Thoracic aorta (tissue), 2 donors: ENCODE measurements at places on chromosomes 5 and 9. TPM values are rescaled to one million over a fixed set of nuclear protein-coding genes. Genes with fewer than 3 reads are reported as not detected.

The PCDHGB1 gene
- 6.8 TPM for total RNA-seq

The MTREX gene
- total RNA-seq, result 61.6 TPM

The GCNT4 gene
- total RNA-seq, result 3.5 TPM

The ADCY2 gene
- total RNA-seq, result 14.8 TPM

The DND1 gene
- 0.54 TPM for total RNA-seq

The APBA1 gene
- total RNA-seq, result 6.8 TPM

The MED22 gene
- 51.2 TPM for total RNA-seq

The SFXN1 gene
- 22.9 TPM for total RNA-seq

The NEUROG1 gene
- total RNA-seq, result not detected

The BARHL1 gene
- total RNA-seq, result not detected

The EIF4EBP3 gene
- total RNA-seq, result not detected

The SUB1 gene
- 91.1 TPM for total RNA-seq

The FSTL4 gene
- total RNA-seq, result not detected

The EXOSC2 gene
- total RNA-seq, result 33.3 TPM

The PCDHGA6 gene
- total RNA-seq, result 13.1 TPM

The PCDHGA11 gene
- total RNA-seq, result 10.4 TPM

The C9orf50 gene
- total RNA-seq, result not detected

The PDLIM4 gene
- total RNA-seq, result 50.6 TPM

The TUSC1 gene
- total RNA-seq, result 31.1 TPM

The AK1 gene
- 35.1 TPM for total RNA-seq

The GALNT12 gene
- 30.1 TPM for total RNA-seq

The TMC1 gene
- total RNA-seq, result not detected

The FBXL7 gene
- 31.7 TPM for total RNA-seq

The FBP1 gene
- 3.8 TPM for total RNA-seq

The NOP16 gene
- 6.3 TPM for total RNA-seq

The CA9 gene
- total RNA-seq, result 10.7 TPM

The CORO2A gene
- 3.1 TPM for total RNA-seq

The PCDHA9 gene
- 0.35 TPM for total RNA-seq

The SPATA31D4 gene
- total RNA-seq, result not detected

The LCN1 gene
- not detected for total RNA-seq

The FABP6 gene
- not detected for total RNA-seq

The DMRT1 gene
- total RNA-seq, result not detected

The CD180 gene
- 0.85 TPM for total RNA-seq

The PRUNE2 gene
- 420 TPM for total RNA-seq

The PCDHGC5 gene
- 5.7 TPM for total RNA-seq

The ANGPTL2 gene
- total RNA-seq, result 49.1 TPM

The PTPRD gene
- total RNA-seq, result 101 TPM

The CCNI2 gene
- not detected for total RNA-seq

The CDH12 gene
- not detected for total RNA-seq

The PCDHA11 gene
- 0.14 TPM for total RNA-seq

The PCDHB3 gene
- total RNA-seq, result 2.3 TPM

The CAMK2A gene
- 0.35 TPM for total RNA-seq

The UGT3A1 gene
- total RNA-seq, result not detected

The PCDHA3 gene
- total RNA-seq, result 0.68 TPM

The LRRC70 gene
- total RNA-seq, result 3.6 TPM

The FOXD4L3 gene
- total RNA-seq, result 0.78 TPM

The DELE1 gene
- 108 TPM for total RNA-seq

The FBLL1 gene
- total RNA-seq, result not detected

The MACIR gene
- 4.7 TPM for total RNA-seq

The NCBP1 gene
- total RNA-seq, result 28.7 TPM

The INSL4 gene
- not detected for total RNA-seq

The BARX1 gene
- total RNA-seq, result not detected

The LECT2 gene
- not detected for total RNA-seq

The PCDHB12 gene
- total RNA-seq, result 7.3 TPM

The GZMA gene
- total RNA-seq, result 1.1 TPM

The PCDHB5 gene
- 4.8 TPM for total RNA-seq

The RHOBTB3 gene
- 34.1 TPM for total RNA-seq

The TLX3 gene
- not detected for total RNA-seq
